ENCODE measurements at places on chromosomes 13 and 19.

GRCh38 chr13:79966059-79966458 lies 374.9 kb downstream of the SPRY2 start:
- peak; percentile 17 for DNase-seq

GRCh38 chr13:23455401-23456185 lies 22.1 kb upstream of the SACS start:
- no peak for DNase-seq

GRCh38 chr19:40616178-40616577 lies 15.0 kb downstream of the LTBP4 start:
- no peak for DNase-seq

- DNase-seq, result no peak
Measured at GRCh38 chr13:58855283-58855682, 1223.7 kb downstream of the PCDH17 start.

GRCh38 chr13:19742643-19743042 lies 40.1 kb downstream of the PSPC1 start:
- no peak for DNase-seq

DNA sequence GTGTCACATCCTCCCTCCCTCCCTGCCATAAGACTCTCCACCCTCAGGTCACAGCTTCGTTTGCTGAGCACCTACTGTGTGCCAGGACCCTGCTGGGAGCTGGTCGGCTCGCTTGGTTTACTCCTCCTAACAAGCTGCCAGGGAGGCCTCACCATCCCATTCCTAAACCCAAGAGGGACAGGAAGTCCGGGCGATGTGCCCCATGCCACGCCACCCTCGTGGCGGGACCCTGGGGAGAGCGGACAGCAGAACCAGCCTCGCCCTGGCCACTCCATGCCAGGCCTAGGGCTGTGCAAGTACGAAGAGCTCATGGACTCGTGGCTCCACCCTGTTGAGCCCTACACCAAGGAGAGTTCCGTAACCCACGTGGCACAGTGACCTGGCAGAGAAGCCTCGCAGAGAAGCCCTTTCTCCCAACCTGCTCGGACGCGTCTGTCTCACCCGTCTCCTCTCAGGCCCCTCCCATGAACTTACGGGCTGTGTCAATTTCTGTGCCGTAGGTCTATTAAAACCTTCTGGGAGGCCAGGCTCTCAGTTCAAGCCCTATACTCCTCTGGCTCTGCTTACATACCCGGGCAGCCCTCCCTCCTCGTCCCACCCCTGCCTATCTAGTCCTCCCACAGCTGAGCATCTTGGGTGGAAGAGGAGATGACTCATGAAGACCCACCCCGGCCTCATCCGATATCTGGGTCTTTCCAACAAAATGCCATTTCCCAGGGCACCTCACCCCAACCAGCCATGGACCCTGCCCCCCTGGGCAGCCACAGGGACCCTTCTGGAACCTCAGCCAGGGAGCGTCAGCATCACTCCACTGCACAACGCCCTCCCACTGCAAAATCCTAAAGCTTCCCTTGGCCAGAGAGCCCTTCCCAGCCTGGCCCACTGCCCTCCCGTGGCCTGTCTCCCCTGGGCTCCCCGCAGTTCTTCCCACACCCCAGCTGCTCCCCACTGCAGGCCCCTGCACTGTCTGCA lies 2.6 kb downstream of the UBXN6 start:
- DNase-seq, result no peak

DNA sequence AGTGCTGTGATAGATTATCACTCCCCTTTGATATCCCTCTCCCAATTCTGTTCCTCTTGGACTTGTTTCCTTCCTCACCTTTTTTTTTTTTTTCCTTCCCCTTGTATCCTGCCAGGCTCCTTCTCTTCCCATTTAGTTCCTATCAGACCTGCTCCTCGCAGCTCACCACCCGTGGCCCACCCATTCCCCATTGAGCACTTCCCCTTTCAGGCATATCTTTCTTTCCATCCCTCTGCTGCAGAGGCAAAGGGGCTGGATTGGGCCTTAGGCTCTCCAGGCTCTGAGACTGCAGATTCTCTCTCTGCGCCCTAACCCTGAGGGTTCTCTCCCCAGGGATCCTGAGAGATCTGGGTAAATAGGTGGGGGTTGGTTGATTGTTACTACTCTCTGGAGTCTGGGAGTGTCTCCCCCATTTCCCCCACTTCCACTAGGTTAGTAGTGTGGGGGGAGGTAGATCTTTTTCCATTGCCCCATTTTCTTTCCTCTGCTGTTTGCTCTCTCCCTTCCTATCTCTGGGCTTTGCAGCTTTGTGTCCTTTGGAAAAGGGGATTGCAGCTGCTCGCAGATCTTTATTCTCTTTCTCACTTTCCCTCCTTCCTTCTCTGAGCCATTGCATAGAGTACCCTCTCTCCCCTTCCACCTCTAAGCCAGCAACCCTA lies 2.3 kb downstream of the ARHGAP35 start:
- DNase-seq, result no peak

- DNase-seq, result no peak
Measured at GRCh38 chr19:16887353-16888265, 1.2 kb upstream of the F2RL3 start.

DNA sequence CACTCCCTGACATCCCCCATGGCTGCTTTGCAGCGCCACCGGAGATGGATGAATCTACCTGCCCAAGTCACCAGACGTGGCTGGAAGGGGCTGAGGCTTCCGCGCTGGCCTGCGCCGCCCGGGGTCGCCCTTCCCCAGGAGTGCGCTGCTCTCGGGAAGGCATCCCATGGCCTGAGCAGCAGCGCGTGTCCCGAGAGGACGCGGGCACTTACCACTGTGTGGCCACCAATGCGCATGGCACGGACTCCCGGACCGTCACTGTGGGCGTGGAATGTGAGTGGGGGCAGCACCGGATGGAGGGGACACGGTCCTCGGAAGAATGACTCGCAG lies 4.6 kb downstream of the ICAM5 start:
- no peak for DNase-seq

DNA sequence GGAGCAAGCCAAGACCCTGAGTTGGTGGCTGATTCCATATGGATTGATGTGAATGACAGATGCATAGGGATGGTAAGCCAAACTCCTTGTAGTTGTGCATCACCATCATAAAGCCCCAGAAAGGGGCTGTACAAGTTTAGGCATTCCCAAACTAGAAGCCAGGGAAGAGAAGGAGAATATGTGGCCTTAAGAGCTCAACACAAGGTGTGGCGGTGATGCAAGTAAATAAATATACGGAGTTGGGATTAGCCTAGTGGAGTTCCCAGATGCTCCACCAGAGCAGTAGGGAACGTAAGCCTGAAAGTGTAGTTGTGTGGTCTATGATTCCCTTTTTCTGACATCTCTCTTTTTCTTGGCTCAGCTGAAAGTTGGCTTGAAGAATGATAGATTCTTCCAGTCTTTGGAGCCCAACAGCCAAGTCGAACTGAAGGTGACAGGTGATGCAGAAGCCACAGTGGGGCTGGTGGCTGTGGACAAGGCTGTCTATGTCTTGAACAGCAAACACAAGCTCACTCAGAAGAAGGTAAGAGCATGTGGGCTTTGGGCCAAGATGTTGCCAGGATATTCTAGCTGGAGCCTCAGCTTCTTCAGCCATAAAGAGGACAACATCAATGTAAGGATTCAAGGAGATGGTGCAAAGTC lies 30.1 kb downstream of the RDH8 start:
- no peak for DNase-seq

DNA sequence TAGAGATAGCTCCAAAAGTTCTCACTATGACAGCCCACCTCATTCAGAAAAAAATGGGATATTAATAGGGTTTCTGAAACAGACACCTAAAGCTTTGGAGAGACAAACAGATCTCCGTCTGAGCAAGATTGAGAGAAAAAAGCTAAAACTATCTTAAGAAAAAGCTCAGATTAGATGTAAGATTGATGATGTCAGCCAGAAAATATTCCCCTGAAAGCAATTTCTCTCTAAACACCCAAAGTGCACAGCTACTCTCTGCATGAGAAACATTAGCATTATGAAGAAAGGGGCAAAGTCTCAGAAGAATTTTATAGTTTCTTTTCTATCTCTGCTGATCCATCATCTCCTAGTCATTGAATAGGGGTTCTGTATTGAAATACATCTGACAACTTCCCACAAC lies 148.9 kb downstream of the ZNF737 start:
- DNase-seq, result no peak

GRCh38 chr13:94192431-94192975 lies 287.0 kb downstream of the DCT start:
- DNase-seq, result no peak
